ENCODE measurements at places on chromosomes 13 and 19. TPM values are rescaled to one million over a fixed set of nuclear protein-coding genes. Genes with fewer than 3 reads are reported as not detected.

Gene ANGPTL4
- total RNA-seq: 43.0 TPM

DNA sequence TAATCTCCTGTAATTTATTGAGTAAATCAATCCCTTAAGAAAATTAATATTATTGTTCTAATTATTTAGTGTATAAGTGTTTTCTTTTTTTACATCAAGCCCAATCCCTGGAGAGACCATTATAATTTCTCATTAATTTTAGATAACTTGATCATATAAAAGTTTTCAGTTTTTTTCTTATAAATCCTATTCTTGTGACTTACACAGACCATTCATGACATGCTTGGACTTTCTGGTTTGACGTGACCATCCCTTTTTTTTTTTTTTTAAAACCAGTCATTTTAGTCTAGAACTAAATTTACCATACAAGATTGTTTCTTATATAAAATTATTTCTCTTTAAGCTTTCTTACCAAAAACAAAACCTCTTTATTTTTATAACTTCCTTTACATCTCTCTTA, 5.4 kb upstream of the MTRF1 start:
- no peak for DNase-seq

DNA sequence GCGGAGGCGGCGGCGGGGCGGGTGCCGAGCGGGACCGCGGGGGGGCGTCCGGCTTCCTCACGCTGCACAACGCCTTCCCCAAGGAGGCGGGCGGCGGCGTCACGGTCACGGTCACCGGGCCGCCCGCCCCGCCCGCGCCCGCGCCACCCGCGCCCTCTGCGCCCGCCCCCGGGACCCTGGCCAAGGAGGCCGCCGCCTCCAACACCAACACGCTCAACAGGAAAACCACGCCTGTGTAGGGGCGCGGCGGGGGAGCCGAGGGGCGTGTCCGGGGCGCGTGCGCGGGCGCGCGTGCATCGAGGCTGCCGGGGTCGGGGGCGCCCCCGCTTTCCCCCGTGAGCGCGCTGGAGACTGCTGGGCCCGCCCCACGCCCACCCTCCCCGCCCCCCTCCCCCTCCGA, 8.8 kb upstream of the CACNG6 start:
- DNase-seq: peak; percentile 70

DNA sequence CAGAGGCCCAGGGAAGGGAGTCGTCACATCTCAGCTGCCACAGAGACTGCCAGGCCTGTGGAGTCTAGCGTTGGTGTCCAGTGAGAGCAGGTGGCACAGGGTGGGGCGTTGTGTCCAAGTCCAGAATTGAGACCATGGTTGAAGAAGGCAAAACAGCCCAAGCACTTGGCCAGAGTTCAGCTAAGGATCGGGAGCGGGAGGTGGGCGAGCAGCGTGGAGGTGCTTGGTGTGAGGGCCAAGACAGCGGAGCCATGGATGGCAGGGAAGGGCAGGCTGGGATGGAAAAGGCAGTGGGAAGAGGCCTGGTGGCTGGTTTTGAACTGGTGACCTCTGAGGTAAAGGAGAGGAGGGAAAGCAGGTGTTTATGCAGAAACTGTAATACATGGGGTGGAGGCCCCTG, 8.0 kb downstream of the IGFLR1 start:
- no peak for DNase-seq

Gene RFPL4A
- total RNA-seq: not detected
